ENCODE measurements at places on chromosomes 3 and 15. TPM values are rescaled to one million over a fixed set of nuclear protein-coding genes. Genes with fewer than 3 reads are reported as not detected.

DNA sequence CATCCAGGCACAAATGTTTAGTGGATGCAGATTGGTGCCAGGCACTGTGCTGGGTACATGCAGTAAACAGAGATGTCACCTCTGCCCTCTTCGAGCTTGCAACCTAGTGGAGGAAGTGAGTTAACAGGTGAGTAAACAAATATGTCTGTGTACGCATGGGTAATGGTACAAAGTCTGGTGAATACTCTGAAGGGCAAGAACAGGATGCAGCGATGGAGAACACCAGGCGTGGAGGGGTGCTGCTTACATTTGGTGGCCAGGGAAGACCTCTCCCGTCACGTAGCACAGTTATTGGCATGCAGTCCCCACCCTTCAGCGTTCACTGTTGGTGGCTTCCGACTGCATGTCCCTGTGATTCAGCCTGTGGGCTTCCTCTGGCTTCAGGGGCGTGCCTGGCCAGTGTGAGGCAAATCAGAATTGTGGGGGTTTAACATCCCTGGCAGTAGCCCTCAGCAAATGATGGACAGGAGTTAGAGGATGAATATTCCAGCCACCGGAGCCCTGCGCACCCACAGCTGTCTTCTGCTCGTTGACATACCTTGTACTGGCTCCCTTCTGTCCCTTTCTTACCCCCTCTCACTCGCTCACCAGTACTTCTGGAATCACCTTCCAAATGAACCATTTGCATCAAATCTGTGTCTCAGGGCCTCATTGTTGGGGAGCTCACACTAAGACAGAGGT, 9.1 kb upstream of the HDAC11 start:
- H3K4me1 ChIP-seq: no peaks in the 10 kb centered on the region
- H3K4me3 ChIP-seq: no peak overlapping the region
- H3K36me3 ChIP-seq: no peaks in the 10 kb centered on the region
- no peaks in the 10 kb centered on the region for H3K27me3 ChIP-seq
- no peak overlapping the region for H3K27ac ChIP-seq

- H3K36me3 ChIP-seq: peaks cover 8% of the 10 kb centered on the region
- no peak for DNase-seq
- no peak overlapping the region for H3K27ac ChIP-seq
- no peaks in the 10 kb centered on the region for H3K4me1 ChIP-seq
Observed at GRCh38 chr15:67157521-67158252, 92.3 kb downstream of the SMAD3 start.

DNA sequence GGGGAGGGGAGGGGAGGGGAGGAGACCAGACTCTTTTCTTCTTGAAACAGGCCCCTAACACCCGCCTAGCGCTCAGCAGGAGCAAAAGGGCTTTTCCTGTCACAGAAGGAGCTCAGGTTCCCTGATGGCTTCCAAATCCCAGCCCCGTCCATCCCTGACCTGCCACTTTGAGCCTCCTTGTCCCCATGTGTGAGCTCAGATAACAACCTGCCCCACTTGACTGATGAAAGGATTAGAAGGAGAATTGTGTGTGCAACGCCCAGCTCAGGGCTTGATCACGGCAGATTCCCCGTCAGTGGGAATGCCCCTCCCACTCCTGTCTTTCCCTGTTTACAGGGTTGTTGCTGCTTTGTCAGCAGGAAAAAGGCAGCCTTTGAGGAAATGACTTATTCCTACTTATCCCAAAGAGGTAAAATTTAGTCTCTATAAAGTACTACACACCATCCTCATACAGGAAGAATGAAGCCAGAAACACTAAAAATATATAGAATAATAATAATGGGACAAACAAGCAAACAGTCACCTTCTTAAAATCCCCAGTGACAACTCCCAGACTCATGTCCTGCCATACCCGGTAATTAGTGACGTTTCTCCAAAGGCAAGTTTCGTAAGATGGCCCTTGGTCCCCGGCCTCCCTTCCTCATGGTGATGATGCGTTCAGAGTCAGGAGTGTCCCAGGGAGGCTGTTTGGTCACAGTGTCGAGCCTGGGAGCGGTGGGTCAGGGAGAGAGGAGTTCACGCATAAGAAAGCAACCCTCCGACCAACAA, 6.1 kb upstream of the LRRC15 start:
- no peak overlapping the region for H3K27ac ChIP-seq
- H3K4me3 ChIP-seq: no peak overlapping the region
- no peak for DNase-seq
- H3K4me1 ChIP-seq: no peaks in the 10 kb centered on the region

GRCh38 chr3:151075869-151076562, 9.4 kb upstream of the MED12L start:
- H3K4me1 ChIP-seq: no peaks in the 10 kb centered on the region
- H3K27me3 ChIP-seq: peaks cover 5% of the 10 kb centered on the region
- DNase-seq: no peak
- no peak overlapping the region for H3K4me3 ChIP-seq

- H3K27me3 ChIP-seq: no peaks in the 10 kb centered on the region
- no peak overlapping the region for H3K4me3 ChIP-seq
- H3K27ac ChIP-seq: no peak overlapping the region
- H3K4me1 ChIP-seq: peaks cover 3% of the 10 kb centered on the region
- no peak for DNase-seq
Observed at GRCh38 chr3:31615071-31615875, 82.5 kb downstream of the STT3B start.

GRCh38 chr3:140186421-140186920, 251.5 kb downstream of the CLSTN2 start:
- no peak for DNase-seq
- no peaks in the 10 kb centered on the region for H3K4me1 ChIP-seq
- H3K27me3 ChIP-seq: no peaks in the 10 kb centered on the region
- H3K27ac ChIP-seq: no peak overlapping the region
- no peak overlapping the region for H3K4me3 ChIP-seq

GRCh38 chr3:47838503-47838902, 35.6 kb downstream of the DHX30 start:
- H3K36me3 ChIP-seq: peaks cover 67% of the 10 kb centered on the region
- no peak overlapping the region for H3K27ac ChIP-seq
- DNase-seq: no peak
- no peak overlapping the region for H3K4me3 ChIP-seq
- no peaks in the 10 kb centered on the region for H3K27me3 ChIP-seq

- H3K36me3 ChIP-seq: no peaks in the 10 kb centered on the region
- H3K27ac ChIP-seq: no peak overlapping the region
- H3K27me3 ChIP-seq: no peaks in the 10 kb centered on the region
Observed at GRCh38 chr3:55860049-55860721, 373.1 kb upstream of the WNT5A start.

DNA sequence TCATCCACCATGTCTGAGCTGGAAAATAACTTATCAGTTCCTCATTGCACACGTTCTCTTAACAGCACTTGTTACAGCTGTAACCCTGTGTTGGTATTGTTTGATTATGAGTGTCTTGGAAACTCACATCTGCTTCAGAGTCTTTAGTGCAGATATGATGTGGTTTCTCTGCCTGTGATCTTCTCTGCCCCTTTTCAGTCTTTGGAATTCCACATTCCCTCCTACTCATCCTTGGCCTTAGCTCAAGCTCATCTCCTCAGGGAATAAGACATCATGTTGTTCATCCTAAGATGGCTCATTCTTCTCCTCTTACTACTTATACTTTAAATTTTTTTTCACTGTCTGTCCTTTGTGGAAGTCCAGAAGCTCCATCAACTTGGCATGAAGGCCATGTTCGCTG, 77.7 kb downstream of the SYNPR start:
- no peak overlapping the region for H3K27ac ChIP-seq
- no peaks in the 10 kb centered on the region for H3K36me3 ChIP-seq
- DNase-seq: no peak
- no peaks in the 10 kb centered on the region for H3K27me3 ChIP-seq
- H3K4me3 ChIP-seq: no peak overlapping the region

DNA sequence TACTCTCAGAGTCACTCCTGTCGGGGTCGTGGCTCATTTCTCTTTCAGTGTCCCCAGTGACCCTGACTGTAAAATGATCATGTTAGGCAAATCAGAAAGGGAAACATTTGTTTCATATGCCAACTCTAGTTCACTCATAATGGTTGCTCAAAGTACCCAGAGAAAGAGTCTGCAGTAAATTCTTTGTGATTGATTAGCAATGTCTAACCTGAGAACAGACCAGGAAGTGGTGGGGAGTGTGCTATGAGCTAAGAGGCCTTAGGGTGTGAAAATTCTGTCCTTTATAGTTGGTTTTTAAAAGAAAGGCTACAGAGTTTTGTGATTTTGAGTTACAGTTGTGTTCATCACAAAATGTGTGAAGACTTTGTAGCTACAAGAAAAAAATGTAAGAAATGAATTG, 108.9 kb downstream of the EDEM1 start:
- no peak overlapping the region for H3K27ac ChIP-seq
- no peaks in the 10 kb centered on the region for H3K4me1 ChIP-seq
- no peak for DNase-seq
- H3K27me3 ChIP-seq: no peaks in the 10 kb centered on the region

The RETNLB gene
- not detected for total RNA-seq

The SUCLG2 gene
- total RNA-seq: 53.6 TPM

The SCN5A gene
- total RNA-seq: not detected

The SLC22A14 gene
- not detected for total RNA-seq

The FBXW12 gene
- not detected for total RNA-seq

The SCAMP5 gene
- 1.3 TPM for total RNA-seq

The TLR9 gene
- total RNA-seq: 0.27 TPM

The CRYBG3 gene
- total RNA-seq: 4.4 TPM

The CLK3 gene
- total RNA-seq: 289 TPM

The BBS4 gene
- total RNA-seq: 16.1 TPM

The RBM6 gene
- total RNA-seq: 142 TPM

Measured in CD4-positive, CD25-positive, alpha-beta regulatory T cell (primary cell).